ENCODE measurements at places on chromosomes 7 and 10.

- DNase-seq = no peak
Measured at GRCh38 chr10:1367938-1368841, 312.0 kb downstream of the WDR37 start.

DNA sequence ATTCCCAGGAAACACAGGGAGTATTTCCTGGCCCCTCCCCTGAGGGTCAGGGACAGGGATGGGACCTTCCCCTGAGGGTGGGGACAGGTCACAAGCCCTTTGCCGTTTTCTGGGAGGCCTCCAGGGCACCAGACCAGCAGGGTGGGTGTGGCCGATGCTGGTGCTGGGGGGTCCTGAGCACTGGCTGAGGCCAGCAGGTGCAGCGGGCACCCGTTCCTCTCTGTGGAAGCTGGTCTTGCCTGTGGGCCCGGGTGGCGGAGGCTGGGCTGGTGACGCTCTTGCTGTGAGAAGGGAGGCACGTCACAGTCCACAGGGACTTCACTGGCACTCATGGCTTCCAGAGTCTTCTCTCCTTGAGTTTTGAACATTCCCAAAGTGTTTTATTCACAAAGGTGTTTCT is 44.2 kb upstream of the CFAP46 start:
- DNase-seq = no peak

DNA sequence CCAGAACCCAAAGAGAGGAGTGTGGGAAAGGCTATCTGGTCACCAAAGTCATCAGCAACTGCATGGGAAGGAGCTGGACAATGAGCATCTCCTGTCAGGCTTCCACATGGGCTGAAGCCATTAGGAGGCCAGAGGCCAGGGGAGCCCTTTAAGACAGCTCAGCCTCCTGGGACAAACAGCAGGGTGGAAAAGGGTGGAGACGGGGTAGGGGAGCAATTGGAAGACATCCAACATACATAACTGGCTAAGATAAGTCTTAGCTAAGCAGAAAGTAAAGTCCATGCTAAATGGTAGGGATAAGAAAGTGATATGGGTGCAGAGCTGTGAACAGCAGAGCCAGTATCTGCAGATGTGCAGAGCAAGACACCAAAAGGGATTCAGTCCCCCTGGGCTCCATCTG is 1.5 kb upstream of the OAT start:
- DNase-seq = no peak

DNA sequence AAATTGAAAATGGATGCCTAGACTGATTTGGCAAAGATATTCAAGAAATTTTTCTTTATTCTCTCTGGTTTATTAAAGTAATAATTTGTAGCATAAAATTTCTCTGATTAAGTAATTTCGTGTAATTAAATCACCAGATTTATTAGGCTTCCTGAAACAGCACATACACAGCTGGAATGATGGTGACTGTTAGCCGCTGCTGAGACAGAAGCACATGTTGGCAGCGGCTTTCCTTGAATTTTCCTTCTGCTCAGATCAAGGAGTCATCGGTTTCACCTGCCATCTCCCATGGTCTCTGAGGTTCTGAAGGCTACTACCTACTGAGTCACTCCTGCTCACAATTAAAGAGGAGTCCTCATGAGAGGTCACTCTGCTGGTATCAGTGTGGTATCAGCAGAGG is 101.5 kb downstream of the GFRA1 start:
- no peak for DNase-seq

DNA sequence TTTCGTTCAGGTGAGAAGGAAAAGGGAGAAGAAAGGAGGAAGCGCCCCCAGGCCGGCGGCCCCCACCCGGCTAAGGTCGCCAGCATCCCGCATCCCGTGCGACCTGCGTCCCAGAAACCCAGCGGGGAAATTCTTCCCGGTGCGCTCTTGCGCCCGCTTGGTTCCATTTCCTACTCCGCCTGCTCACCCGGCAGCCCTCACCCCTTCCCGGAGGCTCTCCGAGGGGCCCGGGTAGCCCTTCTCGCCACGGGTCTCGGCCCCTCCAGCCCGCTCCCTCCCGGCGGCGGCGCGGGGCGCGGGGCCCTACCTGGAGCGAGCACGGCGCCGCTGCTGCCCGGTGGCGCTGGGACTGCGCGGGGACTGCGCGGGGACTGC is at the start of gene PRKCQ:
TSS of gene PRKCQ (minus strand) at position 373 of the 375 bp plus-strand sequence. CDS start 65,141 bp downstream, outside the sequence.
- no peak for DNase-seq

DNA sequence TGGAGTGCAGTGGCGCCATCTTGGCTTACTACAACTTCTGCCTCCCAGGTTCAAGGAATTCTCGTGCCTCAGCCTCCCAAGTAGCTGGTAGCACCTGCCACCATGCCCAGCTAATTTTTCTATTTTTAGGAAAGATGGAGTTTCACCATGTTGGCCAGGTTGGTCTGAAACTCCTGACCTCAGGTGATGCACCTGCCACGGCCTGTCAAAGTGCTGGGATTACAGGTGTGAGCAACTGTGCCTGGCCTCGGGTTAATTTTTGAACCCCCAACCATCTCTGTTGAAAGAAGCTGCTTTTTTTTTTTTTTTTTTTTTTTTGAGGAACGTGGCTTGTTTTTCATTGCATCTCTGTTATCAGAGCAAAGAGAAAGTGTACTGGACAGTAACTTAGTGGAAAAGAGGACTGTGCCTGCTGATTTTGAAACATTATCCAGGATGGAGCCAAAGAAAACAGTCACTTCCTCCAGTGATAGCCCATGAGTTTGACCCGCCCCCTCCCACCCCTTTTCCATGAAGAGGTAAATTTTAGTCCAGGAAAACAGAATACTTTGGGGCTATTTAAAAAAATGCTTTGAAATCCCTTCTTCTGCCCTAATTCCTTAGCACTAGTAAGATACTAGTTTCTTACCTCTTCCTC is 38.3 kb downstream of the WBP1L start:
- no peak for DNase-seq

- DNase-seq = no peak
Measured at GRCh38 chr7:42127232-42127622, 109.8 kb downstream of the GLI3 start.

GRCh38 chr10:58064714-58065528 is 202.8 kb downstream of the IPMK start:
- no peak for DNase-seq

- DNase-seq = no peak
Measured at GRCh38 chr7:16817536-16817935, 12.7 kb upstream of the AGR2 start.

DNA sequence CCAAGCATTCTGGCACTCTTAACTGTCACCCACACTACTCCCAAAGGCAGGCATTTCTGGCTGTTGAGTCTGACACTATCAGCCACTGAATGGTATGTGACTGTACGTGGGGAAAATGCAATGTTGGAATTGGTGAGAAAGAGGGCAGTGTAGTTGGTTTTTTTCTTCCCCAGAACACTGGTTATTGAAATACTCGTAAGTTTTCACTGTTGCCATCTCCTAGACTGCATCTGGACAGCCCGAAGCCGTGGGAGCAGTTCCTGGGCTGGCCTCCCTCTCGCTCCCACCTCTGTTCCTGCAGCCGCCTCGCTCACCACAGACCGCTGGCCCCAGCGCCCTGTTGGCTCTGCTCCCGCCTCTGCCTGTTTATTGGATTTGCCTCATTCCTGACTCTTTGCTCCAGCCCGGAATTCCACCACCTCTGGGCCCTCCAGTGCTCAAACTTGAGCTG is 5.7 kb downstream of the PLCE1 start:
- no peak for DNase-seq

DNA sequence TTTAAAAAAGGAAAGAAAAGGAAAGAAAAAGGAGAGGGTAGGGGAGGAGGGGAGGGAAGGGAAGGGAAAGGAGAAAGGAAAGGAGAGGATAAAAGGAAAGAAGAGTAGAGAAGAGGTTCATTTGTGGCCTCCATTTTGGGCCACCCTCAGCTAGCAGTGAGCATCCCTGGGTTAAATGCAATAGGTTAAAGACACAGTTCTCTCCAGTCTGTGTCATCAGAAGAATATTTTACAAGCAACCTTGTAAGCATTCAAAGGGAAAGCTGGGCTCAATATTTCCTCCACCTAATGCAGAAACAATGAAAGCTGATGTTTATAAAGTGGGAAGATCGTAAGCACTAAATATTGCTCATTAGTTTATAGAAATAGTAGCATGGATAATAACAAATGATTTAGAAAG is 219.1 kb upstream of the PITRM1 start:
- DNase-seq = no peak

- no peak for DNase-seq
Measured at GRCh38 chr7:153543232-153543631, 509.0 kb upstream of the DPP6 start.

- DNase-seq = no peak
Measured at GRCh38 chr10:124745252-124745651, 1.1 kb upstream of the FAM53B start.

GRCh38 chr7:37942934-37943610 is 22.6 kb downstream of the EPDR1 start:
- no peak for DNase-seq

DNA sequence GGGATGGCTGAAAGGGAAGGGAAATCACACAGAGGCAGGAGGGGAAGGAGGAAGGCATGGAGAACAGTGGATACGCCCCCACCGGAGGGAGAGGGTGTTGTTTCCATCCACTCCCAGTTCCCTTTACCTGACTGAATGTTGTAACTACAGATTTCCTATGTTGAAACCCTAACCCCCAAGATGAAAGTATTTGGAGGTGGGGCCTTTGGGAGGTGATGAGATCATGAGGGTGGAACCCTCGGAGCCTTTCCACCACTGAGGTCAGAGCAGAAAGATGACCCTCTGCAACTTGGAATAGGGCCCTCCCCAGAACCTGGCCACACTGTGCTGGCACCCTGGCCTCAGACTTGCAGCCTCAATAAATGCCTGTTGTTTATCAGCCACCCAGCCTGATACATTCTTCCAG is 48.6 kb upstream of the CNPY1 start:
- DNase-seq = no peak

DNA sequence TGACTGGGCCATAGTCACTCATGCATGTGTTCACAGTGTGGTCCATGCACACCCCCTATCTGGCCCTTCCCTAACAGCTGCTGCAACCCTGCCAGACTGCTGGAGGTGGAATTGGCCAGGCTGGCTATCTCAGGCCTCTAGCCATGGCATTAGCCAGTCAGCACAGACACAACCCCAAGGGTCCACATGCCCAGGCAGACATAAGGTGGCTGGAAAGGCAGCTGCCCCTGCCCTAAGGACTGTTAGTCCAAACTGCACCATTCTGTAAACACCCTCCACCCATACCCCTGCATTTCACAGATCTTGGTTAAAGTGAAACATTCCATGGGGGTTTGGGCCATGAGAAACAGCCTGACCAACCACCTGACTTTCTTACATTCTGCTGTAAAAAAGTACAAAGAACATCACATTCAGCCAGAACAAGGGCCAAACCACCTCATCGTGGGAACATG is 137.4 kb upstream of the KCNMA1 start:
- DNase-seq = no peak

DNA sequence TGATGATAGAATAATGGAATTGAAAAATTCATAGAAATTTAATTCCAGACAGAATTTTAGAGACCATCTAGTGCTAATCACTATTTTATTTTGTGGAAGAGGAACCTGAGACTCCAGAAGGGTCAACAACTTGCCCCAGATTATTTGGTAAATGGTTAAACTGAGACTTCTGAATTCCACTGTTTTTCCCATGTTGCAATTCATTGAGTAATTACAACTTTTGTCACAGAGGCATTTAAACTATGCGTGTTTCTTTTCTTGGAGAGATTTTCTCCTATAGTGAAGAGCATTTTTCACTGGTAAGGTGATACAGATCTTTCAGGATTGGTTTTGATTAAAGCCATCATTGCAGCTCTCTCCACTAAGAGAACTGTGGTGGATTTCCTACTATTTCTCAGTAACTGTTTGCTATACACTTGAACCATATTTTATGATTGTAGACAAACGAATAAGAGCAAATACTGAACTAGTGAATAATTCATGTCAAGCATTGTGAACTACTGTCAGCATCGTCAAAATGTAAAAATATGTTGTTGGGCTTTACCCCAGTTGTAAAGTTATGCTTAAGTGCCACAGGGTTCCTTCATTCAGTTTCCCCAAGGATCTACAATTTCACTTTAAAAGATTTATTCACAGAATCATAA is 26.5 kb downstream of the LRGUK start:
- DNase-seq = no peak

- DNase-seq = no peak
Measured at GRCh38 chr10:72263613-72264241, 10.0 kb upstream of the DDIT4 start.

GRCh38 chr10:59908808-59909143 is 2.4 kb upstream of the CCDC6 start:
- no peak for DNase-seq

DNA sequence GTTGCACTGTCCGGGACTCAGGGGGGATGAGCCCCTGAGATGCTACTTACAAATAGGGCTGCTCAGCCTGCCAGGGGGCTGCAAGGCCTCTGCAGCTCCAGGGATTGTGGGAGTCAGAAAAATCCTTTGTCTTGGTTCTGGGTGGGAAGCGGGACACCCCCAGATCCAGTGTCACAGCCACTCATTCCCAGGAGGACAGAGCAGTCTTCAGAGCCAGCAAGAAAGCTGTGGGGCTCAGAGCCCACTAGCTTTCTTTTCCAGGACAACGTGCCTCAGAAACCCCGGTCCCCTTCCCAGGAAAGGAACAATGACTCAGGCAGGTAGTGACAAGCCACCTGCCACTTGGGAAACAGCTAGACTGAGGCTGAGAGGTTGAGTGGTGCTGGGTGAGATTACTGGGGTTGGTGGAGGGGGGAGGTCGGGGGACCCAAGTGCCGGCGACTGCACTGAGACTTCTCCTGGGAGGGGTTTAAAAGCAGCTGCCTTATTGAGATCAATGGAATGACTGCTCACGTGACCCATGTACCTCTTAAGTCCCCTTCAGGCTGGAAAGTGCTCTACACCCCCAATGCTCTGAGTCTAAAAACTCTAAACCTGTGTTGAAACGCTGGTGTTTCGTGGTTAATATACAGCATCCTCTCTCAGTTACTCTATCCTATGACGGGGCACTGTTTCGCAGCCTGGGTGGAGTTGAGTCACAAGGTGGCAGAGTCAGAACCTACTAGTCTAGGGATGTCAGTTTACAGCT is 123.6 kb downstream of the UBE2H start:
- DNase-seq = no peak

GRCh38 chr10:52331638-52332364 is 17.7 kb downstream of the DKK1 start:
- no peak for DNase-seq

DNA sequence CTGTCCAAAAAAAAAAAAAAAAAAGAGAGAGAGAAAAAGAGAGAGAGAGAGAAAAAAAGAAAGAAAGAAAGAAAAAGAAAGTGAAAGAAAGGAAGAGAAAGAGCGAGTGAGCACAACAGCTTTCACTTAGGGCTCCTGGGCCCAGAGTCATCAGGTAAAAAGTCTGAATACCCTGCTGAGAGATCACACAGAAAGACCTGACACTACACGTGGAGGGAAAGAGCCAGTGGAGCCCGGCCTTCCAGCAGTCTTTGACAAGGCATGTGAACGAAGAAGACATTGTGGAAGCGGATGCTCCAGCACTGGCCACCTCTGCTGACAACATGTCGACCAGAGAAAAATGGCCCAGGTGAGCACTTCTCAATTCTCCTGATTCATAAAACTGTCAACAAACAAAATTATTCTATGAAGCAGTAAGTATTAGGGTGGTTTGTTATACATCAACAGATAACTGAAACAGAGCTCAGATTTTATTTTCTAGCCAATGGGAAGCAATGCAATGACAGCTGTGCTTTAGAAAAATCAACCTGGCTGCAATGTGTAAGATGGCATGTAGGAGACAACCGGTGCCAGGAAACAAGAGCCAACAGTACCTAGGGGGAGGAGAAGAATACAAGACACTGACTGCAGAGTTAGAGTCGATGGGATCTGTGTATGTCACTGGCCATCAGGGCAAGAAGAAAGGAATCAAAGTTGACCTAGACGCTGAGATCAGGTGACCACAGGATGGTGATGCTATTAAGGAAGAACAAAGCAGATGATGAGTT is 4.4 kb downstream of the RNF216 start:
- no peak for DNase-seq

Data from stimulated activated CD4-positive, alpha-beta T cell treated with anti-CD3 and anti-CD28 coated beads, Interleukin-1b, Interleukin-23, amount 100 ng/mL, for 1 hour (primary cell).